ENCODE measurements at places on chromosomes 4 and X. TPM values are rescaled to one million over a fixed set of nuclear protein-coding genes. Genes with fewer than 3 reads are reported as not detected.

The CXCL9 gene
- total RNA-seq, result not detected

The INPP4B gene
- 46.9 TPM for total RNA-seq

The SLC10A4 gene
- total RNA-seq, result not detected

The HMX1 gene
- total RNA-seq, result not detected

The HPGD gene
- 36.4 TPM for total RNA-seq

The ADGRL3 gene
- not detected for total RNA-seq

The TMEM156 gene
- 27.6 TPM for total RNA-seq

The COL4A5 gene
- total RNA-seq, result not detected

The PASD1 gene
- not detected for total RNA-seq

The SATL1 gene
- not detected for total RNA-seq

The S100P gene
- 176 TPM for total RNA-seq

The RBM10 gene
- 55.3 TPM for total RNA-seq

The SMIM14 gene
- 7.6 TPM for total RNA-seq

The GPR173 gene
- not detected for total RNA-seq

The FAM47E gene
- total RNA-seq, result not detected

The MAGEC1 gene
- not detected for total RNA-seq

The INTS6L gene
- 25.0 TPM for total RNA-seq

The APELA gene
- not detected for total RNA-seq

The HTRA3 gene
- not detected for total RNA-seq

The HSD17B10 gene
- 74.0 TPM for total RNA-seq

The CT83 gene
- not detected for total RNA-seq

The SLC4A4 gene
- 3.1 TPM for total RNA-seq

The RADX gene
- total RNA-seq, result 7.1 TPM

The P2RY8 gene
- 177 TPM for total RNA-seq

The ZIC3 gene
- not detected for total RNA-seq

The BEND4 gene
- 0.10 TPM for total RNA-seq

The SLC6A14 gene
- not detected for total RNA-seq

The IQCM gene
- total RNA-seq, result not detected

The EPGN gene
- 0.43 TPM for total RNA-seq

The RENBP gene
- total RNA-seq, result 12.8 TPM

The CT55 gene
- total RNA-seq, result not detected

The CTAG1B gene
- not detected for total RNA-seq

The CFI gene
- 0.35 TPM for total RNA-seq

The SLIT2 gene
- total RNA-seq, result not detected

The GEMIN8 gene
- total RNA-seq, result 16.0 TPM

The ZXDA gene
- 4.2 TPM for total RNA-seq

The FMR1NB gene
- not detected for total RNA-seq

The DMRTC1 gene
- total RNA-seq, result not detected

The DIPK2B gene
- total RNA-seq, result not detected

The NHS gene
- 0.43 TPM for total RNA-seq

The SLC9B1 gene
- total RNA-seq, result 1.9 TPM

The PRRG1 gene
- not detected for total RNA-seq

The SYP gene
- total RNA-seq, result 1.2 TPM

The CHST7 gene
- 11.8 TPM for total RNA-seq

The FHDC1 gene
- total RNA-seq, result 0.05 TPM

The PSMD10 gene
- total RNA-seq, result 36.1 TPM

The WWC2 gene
- total RNA-seq, result 0.28 TPM

The GAGE12E gene
- total RNA-seq, result not detected

The FGF5 gene
- total RNA-seq, result not detected

The NUP62CL gene
- 2.5 TPM for total RNA-seq

The LGI2 gene
- not detected for total RNA-seq

Data from activated CD4-positive, alpha-beta memory T cell treated with anti-CD3 and anti-CD28 coated beads, Interleukin-2, amount 10 ng/mL, durations not matched to agents 7 days and 5 days (primary cell).